Camera-type eye (tissue), 1 donor: ENCODE measurements at places on chromosomes 4 and X. TPM values are rescaled to one million over a fixed set of nuclear protein-coding genes. Genes with fewer than 3 reads are reported as not detected.

Gene TRIM75
- total RNA-seq, result not detected

Gene RAB9B
- total RNA-seq, result 18.5 TPM

Gene PNMA6A
- total RNA-seq, result 11.5 TPM

Gene TLR3
- 2.7 TPM for total RNA-seq

Gene KIAA1210
- 0.33 TPM for total RNA-seq

Gene RGS12
- total RNA-seq, result 65.1 TPM

Gene ZGRF1
- total RNA-seq, result 37.1 TPM

Gene S100G
- not detected for total RNA-seq
